ENCODE measurements at places on chromosomes 12 and 14. TPM values are rescaled to one million over a fixed set of nuclear protein-coding genes. Genes with fewer than 3 reads are reported as not detected.

- DNase-seq = no peak
Measured at GRCh38 chr14:104438166-104438887, 141.2 kb upstream of the C14orf180 start.

DNA sequence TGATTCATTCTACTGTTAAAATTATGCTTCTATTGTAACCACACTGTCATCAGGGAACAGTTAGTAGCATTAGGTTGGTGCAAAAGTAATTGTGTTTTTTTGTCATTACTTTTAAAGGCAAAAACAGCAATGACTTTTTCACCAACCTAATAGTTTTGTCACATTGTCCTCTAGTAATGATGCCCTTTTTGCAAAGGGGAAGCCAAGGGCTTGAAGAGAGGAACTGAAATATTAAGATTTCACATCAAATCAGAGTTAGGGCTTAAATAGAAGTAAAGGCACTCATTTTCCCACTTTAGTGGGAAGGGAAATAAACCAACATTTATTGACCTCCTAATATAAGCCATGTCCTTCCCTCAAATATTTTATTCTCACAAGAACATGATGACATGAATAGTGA lies 273.7 kb downstream of the NRXN3 start:
- no peak for DNase-seq

- DNase-seq = no peak
Measured at GRCh38 chr12:42921741-42922504, 332.4 kb upstream of the PRICKLE1 start.

DNA sequence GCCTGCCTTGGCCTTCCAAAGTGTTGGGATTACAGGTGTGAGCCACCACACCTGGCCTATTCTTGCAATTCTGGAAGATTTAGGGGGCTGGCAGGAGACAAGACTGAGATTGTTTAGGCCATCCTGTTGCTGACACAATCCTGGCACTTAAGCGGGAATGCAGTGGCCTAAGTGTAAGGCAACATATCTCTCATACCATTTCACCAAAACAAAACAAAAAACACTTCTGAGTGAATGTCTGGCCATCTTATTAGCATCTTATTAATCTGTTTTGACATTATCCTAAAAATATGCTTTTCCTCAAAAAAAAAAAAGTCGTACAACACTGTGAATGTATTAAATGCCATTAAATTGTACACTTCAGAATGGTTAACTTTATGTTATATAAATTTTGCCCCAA lies 67.6 kb downstream of the DENND5B start:
- no peak for DNase-seq

GRCh38 chr12:6742834-6743233 lies 10.1 kb downstream of the MLF2 start:
- no peak for DNase-seq

TAS2R8 gene
- total RNA-seq = not detected

DAAM1 gene
- 21.7 TPM for total RNA-seq

SYNJ2BP gene
- total RNA-seq = 24.9 TPM

- DNase-seq = no peak
Measured at GRCh38 chr12:79296133-79296532, 394.6 kb downstream of the PAWR start.

ALKBH2 gene
- total RNA-seq = 24.4 TPM

DNA sequence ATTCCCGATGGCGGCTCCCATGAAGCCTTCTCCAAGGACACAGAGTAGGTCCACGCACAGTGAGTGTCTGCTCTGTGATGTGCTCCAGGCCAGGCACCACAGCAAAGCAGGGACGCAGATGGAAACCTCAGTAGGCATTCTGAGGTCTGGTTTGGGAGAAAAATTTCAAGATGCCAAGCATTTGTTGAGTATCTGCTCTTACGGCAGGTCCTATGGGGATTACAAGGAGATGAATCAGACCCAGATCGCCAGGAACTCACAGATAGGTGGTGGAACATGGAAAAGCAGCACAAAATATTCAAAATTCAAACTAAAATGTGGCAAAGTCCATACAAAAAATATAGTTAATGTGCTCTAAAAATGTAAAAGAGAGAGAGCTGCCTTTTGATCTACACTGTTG lies 684.9 kb upstream of the TMEM132C start:
- DNase-seq = no peak

MUCL1 gene
- total RNA-seq = not detected

GRCh38 chr12:132236930-132237771 lies 92.2 kb downstream of the GALNT9 start:
- DNase-seq = no peak

GYS2 gene
- total RNA-seq = not detected

GRCh38 chr12:91423693-91424050 lies 241.1 kb upstream of the DCN start:
- DNase-seq = no peak

DNA sequence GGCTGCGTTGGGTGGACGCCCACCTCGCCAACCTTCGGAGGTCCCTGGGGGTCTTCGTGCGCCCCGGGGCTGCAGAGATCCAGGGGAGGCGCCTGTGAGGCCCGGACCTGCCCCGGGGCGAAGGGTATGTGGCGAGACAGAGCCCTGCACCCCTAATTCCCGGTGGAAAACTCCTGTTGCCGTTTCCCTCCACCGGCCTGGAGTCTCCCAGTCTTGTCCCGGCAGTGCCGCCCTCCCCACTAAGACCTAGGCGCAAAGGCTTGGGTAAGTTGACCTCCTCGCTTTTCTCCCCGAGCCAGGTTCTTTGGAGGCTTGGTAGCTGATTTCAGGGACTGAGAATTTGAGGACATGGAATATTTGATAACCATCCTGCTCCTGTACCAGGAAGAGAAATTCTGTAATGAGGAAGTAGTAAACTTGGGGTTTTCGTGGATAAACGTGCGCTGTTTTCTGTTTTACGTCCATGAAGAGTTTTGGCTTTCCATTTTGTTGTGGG lies 530 bp downstream of the APAF1 start:
- no peak for DNase-seq

DNA sequence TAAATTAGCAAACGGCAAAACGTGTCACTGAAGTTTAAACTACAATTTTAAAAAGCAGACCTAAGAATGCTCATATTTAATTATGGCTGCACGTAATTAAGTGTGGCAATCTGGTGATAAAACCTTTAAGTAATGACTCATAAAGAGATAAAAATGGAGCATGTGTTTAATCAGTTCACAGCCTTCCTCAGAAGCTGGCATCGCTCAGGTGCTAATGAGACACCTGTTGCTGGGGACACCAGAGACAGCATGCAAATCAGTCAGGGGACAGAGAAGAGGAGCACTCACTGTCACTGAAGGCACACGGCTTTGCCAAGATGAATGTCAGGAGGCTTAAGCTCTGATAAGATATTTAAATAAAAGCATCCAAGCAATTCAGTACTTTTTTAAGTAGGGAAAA lies 840.3 kb downstream of the GALC start:
- no peak for DNase-seq

DNA sequence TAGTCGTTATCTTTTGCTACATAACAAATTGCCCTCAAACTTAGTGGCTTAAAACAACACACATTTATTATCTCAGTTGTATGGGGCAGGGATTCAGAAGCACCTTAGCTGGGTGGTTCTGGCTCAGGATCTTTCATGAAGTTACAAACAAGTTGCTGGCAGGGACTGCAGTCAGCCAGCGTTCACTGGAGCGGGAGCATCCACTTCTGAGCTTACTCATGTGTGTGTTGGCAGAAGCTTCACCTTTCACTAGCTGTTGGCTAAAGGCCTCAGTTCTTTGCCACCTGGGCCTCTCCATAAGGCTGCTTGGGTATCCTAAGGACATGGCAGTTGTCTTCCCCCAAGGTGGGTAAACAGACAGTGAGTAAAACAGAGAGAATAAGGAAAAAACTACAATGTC lies 365.7 kb downstream of the RPS29 start:
- DNase-seq = no peak

DNA sequence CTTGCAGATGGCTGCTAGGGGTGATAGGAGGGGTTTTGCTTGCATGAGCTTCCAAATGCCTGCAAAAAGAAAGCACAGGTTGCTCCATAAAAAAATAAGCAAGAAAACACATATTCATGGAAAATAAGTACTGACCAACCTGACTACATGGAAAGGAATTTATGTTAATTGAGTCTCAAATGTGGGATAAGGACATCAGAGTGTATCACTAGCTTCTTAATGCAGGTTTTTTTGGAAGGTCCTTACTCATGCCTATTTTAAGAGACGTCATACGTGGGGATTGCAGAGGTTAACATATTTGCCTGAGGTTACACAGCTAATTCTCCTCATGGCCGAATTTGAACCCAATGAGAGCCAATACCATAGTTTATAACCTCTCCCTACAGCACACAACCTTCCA lies 116.2 kb downstream of the ASCL1 start:
- no peak for DNase-seq

GRCh38 chr14:25011095-25011494 lies 38.9 kb downstream of the STXBP6 start:
- DNase-seq = no peak

GRCh38 chr14:36647417-36647823 lies 14.2 kb upstream of the PAX9 start:
- peak; percentile 30 for DNase-seq

DNA sequence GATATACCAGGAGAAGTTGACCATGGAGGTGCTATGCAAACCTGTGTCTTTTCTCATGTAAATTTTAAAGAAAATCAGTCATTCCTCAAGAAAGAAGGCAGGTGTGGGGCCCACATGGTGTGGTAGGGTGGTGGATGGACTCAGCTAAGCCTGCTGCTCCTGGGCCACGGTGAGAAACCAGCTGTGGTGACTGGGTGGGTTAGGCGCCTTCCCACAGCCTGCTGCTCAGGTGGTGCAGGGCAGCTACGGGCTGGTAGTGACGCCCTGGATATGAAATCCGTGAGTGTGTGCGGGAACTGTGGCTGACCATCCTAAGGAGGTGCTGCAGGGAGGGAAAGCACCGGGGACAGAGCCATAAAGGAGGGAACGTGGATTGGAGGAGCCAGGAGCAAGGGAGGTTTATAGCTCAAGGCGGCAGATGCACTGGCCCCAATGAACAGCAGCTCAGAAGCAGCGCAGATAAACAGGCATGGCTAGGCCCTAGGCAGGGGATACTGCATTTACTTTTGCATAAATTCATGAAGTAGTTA lies 408.8 kb downstream of the FUT8 start:
- DNase-seq = no peak

- DNase-seq = no peak
Measured at GRCh38 chr12:93762059-93762719, 85.0 kb downstream of the CRADD start.

- DNase-seq = no peak
Measured at GRCh38 chr14:78974691-78975090, 804.5 kb downstream of the NRXN3 start.

- no peak for DNase-seq
Measured at GRCh38 chr12:88814779-88815178, 234.5 kb upstream of the KITLG start.

GRCh38 chr12:47772094-47772660 lies 861 bp upstream of the SLC48A1 start:
- no peak for DNase-seq

GRCh38 chr14:93171376-93171775 lies 13.3 kb downstream of the MOAP1 start:
- no peak for DNase-seq

DNA sequence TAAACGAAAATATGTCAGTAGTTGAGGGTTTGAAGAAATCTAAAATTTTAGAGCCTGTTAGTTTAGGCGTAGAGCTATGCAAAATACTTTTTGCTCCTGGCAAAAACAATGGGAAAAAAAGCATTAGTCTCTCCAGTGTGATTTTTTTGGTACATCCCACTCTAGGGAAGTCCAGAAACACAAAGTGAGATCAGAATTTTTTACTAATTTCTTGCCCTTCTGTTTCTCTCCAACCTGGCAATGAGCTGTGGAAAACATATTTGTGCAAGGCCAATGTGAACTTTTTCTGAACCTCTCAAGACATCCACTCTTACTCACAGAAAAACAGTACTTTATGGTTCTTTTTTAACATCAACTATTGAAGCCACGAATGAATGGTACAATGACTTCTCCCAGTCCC lies 56.9 kb upstream of the DCN start:
- no peak for DNase-seq

KCNA5 gene
- 0.09 TPM for total RNA-seq

GRCh38 chr14:72013721-72014345 lies 81.6 kb downstream of the RGS6 start:
- no peak for DNase-seq

FLRT2 gene
- 2.8 TPM for total RNA-seq

NUAK1 gene
- total RNA-seq = 10.1 TPM

GRCh38 chr14:89755816-89756215 lies 198.7 kb downstream of the EFCAB11 start:
- DNase-seq = no peak

NFATC4 gene
- total RNA-seq = 46.4 TPM

ARPC3 gene
- 184 TPM for total RNA-seq

DNA sequence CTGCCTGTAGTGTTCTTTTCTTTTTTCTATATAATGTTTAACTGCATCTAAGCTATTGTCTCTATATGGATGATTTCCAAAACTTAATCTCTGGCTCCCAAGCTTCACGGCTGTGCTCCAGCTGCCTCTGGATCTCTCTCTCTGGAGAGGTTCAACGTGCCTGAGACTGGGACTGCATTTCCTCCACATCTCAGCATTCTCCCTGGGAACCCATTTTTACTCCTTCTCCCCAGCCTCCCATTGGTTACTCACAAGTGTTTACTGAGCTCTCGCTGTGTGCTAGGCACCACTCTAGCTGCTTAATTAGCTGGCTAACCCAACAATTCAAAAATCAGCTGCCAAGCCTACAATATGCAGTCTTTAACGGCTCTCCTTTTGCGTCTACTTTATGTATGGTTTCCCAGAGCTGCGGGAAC lies 34.7 kb downstream of the FBXL14 start:
- no peak for DNase-seq

HOTAIR gene
- not detected for total RNA-seq

DNA sequence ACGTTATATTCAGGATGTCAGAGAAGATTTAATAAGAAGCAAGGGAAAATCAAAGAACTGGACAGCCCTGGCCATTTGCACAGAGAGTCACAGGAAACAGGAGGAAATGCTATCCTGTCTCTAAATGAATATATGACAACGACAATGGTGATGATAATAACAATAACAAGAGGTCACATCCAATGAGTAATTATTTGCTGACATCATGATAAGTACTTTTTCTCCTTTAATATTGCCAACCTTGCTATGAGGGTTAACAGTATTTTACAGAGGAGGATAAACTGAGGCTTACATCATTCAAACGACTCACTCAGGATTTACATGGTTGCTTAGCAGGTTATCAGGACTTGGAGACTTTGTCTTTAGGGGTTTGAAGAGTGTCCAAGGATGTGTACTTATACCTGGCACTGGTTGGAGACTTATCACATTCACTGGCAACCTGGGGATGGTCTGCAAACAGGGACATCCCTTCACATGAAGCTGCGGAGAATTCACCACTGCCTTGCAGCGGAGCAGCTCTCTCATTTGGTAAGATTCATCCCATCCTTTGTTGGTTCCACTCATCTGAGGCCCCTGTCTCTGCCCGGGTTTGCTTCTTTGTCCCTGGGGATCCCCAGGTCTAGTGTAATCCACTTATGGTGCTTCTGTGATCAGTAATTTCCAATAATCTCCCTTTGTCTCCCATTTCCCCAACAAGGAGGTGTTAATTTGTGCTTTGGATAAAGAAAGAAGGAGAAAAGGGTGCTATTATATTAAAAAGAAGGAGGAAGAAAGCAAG lies 637.8 kb downstream of the BCL11B start:
- DNase-seq = no peak

All from H9 (cell line).